ENCODE measurements at places on chromosomes 12 and 14.
A peak's percentile ranks its signal among the peaks of the same experiment; 100 is the strongest.

- DNase-seq, result no peak
These were observed at the start of gene EAPP for GRCh38 chr14:34539407-34540180. TSS of gene EAPP (minus strand) at chr14:34539701. CDS start at chr14:34539628, 73 bp downstream.

GRCh38 chr14:62187265-62187664, 425.0 kb downstream of the SNAPC1 start:
- no peak for DNase-seq

DNA sequence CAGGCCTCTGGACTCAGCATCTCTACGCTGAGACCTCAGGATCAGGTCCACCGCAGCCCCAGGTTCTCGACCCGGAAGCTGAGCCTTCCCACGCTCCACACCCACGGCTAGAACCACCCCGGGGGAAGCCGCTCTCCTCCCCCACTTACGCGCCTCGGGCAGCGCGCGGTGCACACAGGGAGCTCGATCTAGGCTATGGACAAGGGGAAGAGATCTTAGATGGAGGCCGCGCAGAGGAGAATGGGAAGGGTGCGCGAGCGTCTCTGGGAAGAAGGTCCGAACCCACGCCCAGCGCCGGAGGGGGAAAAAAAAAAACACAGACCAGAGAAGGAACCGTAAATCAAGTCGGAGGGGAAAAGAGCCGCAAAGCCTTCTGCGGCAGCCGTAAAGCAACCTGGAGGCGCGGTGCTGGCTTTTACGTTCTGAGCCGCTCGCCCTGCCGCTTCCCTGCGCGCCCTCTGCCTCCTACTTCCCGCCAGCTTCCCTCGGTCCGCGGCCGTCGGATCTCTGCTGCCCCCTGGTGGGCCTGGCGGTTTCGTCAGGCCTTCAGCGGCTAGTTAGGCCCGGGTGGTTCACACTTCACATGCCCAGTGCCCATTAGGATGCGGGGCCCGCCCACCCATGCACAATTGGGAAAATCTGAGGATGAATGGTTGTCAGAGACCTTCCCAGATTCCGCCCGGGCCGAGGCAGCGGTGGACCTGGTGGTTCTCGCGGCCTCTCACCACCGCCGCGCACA, at the start of gene RAD52:
Gene RAD52 (minus strand): TSS at position 242 of the 739 bp plus-strand sequence. CDS start 16,636 bp downstream, outside the sequence.
- peak; percentile 99 for DNase-seq

- DNase-seq, result no peak
These were observed 22.3 kb downstream of the DLK1 start for GRCh38 chr14:100748944-100749343.

GRCh38 chr12:119440803-119441360, 106.4 kb downstream of the CCDC60 start:
- DNase-seq, result peak; percentile 25

All from NCI-H1092 (cell line).